ENCODE measurements at places on chromosomes 7 and 10.

DNA sequence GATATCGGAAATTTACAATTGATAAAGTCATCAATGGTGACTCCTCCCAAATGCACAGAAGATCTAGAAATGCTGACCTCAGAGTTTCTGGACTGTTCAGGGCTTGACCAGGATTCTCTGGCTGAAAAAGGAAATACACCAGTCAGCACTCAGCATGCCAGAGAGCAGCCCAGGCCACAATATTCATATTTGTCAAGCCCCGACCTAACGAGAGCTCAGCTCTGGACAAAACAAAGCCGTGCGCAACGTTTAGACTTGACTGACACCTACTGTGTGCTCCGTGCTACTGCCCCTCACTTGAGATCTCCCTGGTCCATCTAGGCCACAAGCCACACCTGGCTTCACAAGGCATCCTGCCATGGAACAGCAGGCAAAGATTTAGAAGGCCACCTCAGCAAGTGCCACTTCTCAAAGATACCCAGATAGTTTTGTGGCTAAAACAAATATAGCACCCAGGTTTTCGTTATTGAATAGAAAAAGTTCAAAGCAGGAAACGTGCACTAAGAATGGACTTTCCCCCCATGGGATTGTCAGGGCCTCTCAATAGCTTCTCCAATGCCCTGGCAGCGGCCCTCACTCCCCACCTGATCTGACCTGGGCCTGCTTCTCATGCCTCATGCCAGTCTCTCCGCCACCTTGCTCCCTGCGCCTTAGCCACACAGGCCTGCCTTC, 218.3 kb downstream of the FAM107B start:
- no peak for DNase-seq

- no peak for DNase-seq
These were observed 39.8 kb downstream of the RCC1L start for GRCh38 chr7:75033826-75034225.

- no peak for DNase-seq
These were observed 68.8 kb upstream of the IFRD1 start for GRCh38 chr7:112381311-112382091.

DNA sequence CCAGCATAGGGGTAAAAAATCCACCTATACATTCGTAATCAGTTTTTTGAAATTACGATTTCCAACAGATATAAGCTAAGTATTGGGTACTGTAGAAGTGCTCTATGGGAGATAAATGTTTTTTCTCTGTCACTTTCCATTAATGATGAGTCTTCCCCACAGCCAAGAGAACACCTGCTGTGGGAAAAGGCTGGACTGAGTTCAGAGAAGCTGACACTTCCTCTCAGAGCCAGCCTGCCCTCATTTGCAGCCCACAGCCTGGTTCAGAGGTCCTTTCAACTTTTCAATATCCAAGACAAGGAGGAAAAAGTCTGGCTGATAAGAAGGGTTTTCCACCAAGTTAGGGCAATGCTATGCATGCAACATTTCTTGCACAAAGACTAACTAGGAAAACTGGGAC, 64.5 kb upstream of the DNAJB12 start:
- DNase-seq, result no peak

GRCh38 chr7:40538281-40538680, 403.5 kb downstream of the SUGCT start:
- DNase-seq, result no peak

DNA sequence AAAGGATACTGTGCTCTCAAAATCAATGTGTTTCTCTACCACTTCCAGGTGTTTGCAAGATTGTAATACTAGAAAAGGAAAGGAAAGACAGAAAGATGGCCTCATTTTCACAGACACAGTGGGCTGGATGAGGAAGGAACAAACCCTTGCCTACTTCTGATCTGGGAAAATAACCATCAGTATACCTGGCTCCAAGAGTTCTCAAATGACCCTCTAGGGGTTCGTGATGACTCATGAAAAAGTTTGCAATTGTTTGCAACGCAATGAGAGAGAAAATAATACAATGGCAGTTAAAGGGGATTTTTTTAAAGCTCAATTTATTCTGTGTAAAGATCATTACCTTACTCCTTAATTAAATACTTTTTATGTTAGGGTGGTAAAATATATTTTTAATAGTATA, 197.6 kb upstream of the INHBA start:
- no peak for DNase-seq

DNA sequence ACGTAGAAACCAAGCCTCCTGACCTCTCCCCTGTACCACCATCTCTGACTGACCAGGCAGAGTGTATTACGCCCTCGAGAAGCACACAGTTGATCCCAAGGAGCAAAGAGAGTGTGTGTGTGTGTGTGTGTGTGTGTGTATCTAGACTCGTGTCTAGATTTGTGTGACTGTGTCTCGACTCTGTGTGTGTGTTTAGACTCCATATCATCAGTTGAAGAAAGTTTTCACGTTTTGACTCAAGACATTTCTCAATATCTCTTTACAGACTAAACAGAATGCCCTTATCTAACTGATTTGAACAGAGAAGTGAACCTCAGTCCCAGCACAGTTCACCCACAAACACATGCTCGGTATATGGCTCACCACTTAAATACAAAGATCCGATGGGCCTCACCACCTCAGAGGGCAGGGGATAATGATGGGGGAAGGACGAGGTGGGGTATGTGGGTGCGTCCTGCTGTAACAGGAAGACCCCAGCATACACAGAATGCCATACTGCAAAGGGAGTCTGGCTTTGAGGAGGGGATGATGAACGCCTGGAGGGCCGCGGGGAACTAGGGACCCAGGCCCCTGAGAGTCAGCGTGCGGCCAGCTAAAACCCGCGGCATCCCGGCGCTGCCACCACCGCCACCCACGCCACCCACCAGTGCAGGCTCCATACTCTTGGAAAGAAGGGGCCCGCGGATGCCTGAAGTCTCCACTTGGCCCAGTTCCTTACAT, 780 bp downstream of the ALDH18A1 start:
- no peak for DNase-seq

DNA sequence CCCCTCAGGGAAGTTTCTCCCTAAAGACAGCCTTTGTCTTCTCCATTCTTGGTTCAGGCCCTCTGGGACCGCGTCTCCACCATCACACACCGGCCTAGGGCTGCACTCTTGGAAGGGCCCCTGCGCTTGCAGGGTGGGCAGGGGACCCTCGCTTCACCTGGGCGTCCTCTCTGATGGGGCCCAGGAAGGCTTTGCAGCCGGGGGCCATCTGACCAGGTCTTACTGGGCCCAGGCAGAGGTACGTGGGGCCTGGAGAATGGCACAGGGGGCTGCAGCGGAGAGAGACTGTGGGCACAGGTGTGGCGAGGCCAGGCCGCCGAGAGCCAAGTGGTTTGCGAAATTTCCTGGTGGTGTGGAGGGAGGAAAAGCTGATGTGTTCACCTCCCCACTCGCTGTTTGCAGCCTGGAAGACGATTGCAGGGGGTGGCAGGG, 44.4 kb downstream of the ALOX5 start:
- DNase-seq, result no peak

- no peak for DNase-seq
These were observed 25.4 kb downstream of the NAPEPLD start for GRCh38 chr7:103123529-103123928.

DNA sequence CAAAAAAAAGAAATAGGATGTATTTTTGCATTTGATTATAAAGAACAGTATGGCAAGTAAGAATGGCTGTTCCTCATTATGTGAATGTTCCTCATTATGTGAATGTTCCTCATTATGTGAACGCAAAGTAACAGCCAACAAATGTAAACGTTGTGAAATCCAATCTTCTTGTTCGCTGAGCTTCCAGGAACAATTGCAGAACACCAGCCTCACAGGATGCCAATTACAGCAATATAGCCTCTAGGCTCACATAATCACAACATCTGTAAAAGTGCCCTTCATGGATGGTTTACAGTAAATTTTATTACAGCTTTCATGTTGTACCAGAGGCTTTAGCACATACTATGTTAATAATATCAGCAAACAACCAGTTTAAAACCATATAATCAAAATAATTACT, 71.6 kb downstream of the THSD7A start:
- no peak for DNase-seq

GRCh38 chr7:54687462-54688212, 71.4 kb downstream of the SEC61G start:
- no peak for DNase-seq

DNA sequence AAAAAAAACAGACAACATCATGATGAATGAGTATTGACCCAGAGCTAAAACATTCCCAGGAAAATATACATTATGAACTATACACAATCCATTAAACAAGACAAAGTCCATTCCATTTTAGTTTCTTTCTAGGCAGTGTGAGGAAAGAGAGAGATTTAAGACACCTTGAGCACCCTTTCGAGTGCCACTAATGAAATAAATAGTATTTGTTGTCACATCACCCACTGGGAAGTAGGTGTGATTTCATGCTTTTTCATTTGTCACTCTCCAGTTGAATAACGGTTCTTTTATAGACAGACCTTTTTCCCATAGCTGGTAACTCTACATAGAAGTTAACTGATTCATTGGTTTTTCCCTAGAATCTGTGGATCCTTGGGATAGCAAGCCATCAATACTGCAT, 29.9 kb upstream of the SEMA3A start:
- no peak for DNase-seq

DNA sequence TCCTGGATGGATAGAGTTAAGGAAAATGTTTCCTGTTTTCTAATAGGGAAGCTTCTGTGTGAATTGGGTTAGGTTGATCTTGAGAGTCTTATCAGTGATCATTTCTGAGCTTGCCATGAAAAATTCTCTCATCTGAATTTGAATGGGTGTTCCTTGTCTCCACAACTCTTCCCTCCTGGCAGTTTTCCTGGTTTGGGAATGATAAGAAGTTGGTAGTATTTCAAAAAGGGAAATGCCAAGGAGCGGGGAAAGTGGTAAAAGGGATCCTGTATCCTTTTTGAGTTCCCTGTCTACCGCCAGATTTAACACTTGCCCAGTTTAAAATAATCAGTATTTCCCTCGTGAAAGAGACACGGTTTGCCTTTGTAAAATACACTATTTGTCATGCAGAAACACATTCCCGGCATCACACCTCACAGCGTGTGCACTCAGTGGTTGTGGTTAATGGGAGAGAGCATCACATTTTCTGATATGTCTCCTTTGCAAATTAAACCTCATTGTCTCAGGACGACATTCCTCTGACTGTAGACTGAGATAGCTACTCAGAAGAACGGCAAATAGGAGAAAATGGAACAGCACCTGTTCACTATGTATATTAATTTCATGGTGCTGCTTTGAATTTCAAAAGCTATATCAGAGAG, 113.2 kb upstream of the IFRD1 start:
- no peak for DNase-seq
